ENCODE measurements at places on chromosomes 7 and 10.

GRCh38 chr10:44300666-44301649, 83.9 kb downstream of the CXCL12 start:
- DNase-seq = no peak
- peaks cover 9% of the 10 kb centered on the region for H3K27me3 ChIP-seq
- no peaks in the 10 kb centered on the region for H3K36me3 ChIP-seq

GRCh38 chr7:76281006-76281705, 21.3 kb upstream of the HSPB1 start:
- no peak for DNase-seq
- H3K27me3 ChIP-seq = peaks cover 56% of the 10 kb centered on the region
- H3K27ac ChIP-seq = no peak overlapping the region
- H3K4me1 ChIP-seq = peaks cover 14% of the 10 kb centered on the region
- H3K36me3 ChIP-seq = peaks cover 10% of the 10 kb centered on the region
- peak overlapping the region; percentile 82 for H3K4me3 ChIP-seq

- no peak overlapping the region for H3K4me3 ChIP-seq
- no peaks in the 10 kb centered on the region for H3K4me1 ChIP-seq
- H3K27me3 ChIP-seq = no peaks in the 10 kb centered on the region
- DNase-seq = no peak
Measured at GRCh38 chr10:122239578-122240257, 31.4 kb upstream of the BTBD16 start.

DNA sequence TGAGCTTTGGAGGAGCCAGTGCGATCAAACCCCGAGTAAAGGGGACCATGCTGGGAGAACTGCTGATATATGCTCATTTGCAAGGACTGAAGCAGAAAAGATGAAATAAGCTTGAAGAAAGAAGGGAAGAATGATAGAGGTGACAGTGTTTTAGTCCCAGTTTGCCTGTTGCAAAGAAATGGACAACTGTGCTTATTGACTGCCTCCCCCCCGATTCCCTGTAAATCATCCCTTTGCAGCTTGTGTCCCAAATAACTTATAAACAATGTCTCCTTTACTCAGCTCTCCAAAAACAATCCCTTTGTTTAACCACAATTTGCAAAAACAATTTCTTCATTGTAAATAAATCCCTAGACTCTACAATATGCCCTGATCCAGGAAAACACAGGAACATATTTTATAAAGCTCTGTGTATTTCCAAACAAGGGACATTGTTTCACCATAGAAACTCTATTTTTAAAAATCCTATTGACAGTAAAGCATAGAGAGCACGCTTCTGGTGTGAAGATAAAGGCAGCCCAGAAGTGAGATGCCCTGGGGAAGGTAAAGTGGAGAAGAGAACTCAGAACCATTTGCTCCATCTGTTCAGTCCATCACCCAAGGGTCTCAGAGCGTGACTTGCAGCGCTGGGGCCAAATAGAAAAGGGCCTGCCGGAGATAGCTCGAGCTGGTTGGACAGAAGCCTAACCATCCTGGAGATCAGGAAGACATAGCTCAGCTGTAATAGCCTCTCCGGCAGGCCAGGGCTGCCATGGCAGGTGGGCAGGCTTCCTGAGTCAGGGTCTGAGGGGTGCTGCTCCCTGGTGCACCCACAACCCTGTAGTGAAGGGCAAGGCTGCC, 280.5 kb downstream of the WDR11 start:
- H3K27me3 ChIP-seq = peaks cover 16% of the 10 kb centered on the region
- H3K4me1 ChIP-seq = no peaks in the 10 kb centered on the region
- DNase-seq = no peak
- no peaks in the 10 kb centered on the region for H3K36me3 ChIP-seq

- no peak overlapping the region for H3K4me3 ChIP-seq
- H3K4me1 ChIP-seq = no peaks in the 10 kb centered on the region
- DNase-seq = no peak
- peaks cover 2% of the 10 kb centered on the region for H3K27me3 ChIP-seq
- H3K27ac ChIP-seq = no peak overlapping the region
Measured at GRCh38 chr7:155560196-155560885, 14.0 kb upstream of the CNPY1 start.
